Stimulated activated CD4-positive, alpha-beta T cell treated with anti-CD3 and anti-CD28 coated beads, Interleukin-1b, Interleukin-23, amount 100 ng/mL, for 1 hour (primary cell): ENCODE measurements at places on chromosomes 7 and 10.

DNA sequence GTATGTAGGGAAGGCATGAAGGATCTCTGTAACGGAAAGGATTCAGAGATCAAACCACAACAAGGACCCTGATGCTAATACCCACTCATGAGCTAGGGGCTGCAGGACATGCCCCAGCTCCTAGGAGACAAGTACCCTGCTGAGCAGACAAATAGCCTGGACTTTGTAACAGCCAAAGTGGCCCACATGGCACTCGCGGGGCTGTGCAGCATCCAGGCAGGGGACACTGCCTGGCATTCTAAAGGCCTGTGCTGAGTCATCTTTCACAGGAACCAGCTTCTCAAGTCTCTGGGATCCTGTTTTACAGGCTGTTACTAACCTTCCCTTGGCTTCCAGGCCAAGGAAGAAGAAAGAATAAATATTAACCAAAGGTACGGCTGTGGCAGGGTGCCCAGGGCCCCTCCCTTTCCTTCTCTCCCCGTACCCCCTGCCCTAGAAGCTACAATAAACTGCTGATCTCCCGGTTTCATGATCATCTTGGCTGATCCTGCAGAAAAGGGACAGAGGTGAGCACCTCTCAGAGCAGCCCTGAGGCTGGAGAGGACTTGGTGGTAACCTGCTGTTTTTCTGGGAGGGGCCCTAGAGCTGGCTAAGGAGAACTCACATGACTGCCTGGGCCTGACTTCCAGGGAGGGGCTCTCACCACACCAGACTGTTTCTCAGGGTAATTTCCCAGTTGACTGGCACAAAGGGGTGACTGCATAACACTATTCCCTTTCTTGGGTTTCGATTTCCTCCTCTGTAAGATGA, 4.2 kb upstream of the RPEL1 start:
- DNase-seq, result no peak

DNA sequence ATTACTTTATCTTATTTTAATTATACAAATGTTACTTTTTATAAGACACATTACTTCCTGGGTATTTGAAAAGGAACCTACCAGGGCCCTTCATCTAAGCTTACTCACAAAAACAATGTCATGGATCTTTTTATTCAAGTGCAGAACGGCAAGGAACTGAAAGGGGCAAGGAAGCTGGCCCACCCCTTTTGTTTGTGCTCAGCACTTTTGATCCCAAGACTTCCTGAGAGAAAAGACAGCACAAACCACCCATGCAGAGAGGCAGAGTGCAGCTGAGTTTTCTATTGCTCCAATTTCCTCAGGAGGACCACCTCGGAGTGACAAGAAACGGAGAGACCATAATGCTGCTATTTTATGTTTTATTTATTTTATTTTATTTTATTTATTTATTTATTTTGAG, 232.0 kb upstream of the NRP1 start:
- DNase-seq, result no peak

GRCh38 chr7:36045830-36046341, 107.2 kb upstream of the EEPD1 start:
- no peak for DNase-seq

DNA sequence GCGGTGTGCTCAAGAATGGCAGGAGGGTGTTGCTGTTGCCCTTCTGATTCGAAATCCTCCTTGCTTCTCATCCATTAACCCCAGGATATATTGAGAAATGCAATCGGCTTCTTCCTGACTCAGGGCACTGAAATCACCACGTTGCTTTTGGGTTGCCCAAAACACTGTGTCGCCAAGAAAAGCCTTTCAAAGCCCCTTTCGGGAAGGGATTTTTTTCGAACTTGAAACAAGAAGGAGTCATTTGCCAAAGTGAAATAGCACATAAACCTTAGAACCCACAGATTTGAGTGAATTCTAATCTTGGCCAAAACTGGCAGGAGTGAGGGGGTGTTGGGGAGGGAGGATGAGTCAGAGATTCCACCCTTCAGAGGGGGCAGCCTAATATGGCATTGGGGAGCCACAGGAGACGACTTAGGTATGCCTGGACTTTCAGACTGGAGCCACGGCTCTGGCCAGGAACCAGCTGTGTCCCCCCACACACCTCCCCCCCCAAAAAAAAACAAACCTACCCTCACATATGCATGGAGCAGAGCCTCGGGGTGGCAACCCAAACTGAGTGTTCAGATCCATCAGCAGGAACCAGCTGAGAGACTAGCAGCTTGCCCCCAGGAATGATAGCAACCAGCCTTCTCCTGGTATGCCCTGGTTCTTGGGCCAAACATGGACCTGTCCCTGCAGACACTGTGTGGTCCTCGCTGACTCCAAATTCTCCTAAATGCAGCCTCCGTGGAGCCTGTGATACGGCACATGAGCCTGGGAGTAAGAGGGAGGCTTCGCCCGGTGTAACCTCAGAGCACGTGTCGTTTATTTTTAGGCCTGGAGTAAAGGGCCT, 138.4 kb downstream of the FGFR2 start:
- no peak for DNase-seq

GRCh38 chr10:27242473-27242950, 1.9 kb upstream of the ACBD5 start:
- DNase-seq, result no peak

DNA sequence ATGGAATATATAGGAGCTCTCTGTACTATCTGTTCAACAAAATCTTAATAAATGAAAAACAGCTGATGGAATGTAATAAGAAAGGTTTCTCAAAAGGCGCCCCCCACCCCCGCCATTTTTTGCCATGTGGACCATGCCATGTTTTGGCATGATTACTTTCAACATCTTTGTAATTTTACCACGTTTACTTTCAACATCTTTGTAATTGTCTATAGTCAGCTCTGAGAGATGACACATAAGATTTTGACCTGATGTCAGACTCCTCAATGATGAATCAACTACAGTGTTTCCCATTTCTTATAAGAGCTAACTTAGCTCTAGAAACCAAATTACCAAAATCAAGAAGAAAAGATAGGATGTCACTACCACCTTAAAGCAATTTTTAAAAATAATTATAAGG, 144.9 kb upstream of the AHR start:
- no peak for DNase-seq

- no peak for DNase-seq
Measured at GRCh38 chr10:52252307-52252706, 61.8 kb upstream of the DKK1 start.

DNA sequence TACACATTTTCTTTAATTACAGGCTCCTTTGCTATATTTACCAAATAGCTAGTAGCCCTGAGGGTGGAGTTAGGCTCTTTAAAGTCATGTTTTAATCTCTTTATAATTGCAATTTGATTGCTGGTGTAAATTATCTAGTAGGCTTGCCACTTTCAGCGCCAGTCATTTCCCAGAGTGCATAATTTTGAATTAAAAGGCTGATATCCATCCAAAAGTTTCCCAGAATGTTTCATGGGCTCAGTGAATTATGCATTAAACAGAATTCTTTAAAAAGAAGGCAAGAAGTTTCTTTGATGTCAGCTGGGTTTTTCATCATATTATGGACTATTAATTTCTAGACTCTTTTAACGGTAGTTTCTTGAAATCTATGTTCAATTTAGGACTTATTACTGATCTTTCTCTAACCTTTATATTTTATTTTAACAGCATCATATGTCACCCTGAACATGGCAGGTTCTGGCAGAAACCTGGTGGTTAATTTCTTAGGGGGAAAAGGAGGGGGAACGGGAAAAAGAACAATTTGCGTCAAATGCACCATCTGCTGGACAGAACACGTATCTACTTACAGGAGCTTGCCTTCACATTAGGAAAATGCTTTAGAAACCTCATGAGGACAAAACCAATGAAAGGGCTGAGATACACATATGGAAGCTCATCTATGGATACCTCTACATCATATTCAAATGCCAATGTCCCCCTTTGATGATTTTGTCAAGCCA, 171.1 kb downstream of the GRM3 start:
- DNase-seq, result no peak
